ENCODE measurements at places on chromosomes 2 and 18.

GRCh38 chr18:2376707-2377106 is 194.6 kb downstream of the METTL4 start:
- no peak for DNase-seq

DNA sequence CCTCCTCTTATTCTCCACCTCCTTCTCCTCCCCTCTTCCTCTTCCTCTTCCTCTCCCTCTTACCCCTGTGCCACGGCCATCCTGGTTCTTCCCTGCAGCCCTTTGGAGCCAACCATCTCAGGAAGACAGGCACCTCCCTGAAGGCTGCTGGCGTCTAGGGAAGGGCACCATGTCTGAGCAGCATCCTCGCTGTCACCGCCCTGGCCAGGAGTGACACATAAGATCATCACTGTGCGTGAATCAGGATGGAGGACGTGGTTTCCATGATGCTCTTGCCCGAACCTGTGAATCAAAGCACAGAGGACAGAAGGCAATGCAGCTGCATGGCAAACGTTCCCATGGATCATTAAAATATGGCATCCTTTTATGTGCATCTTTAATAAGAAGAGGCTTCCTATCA is 236.0 kb downstream of the SH3BP4 start:
- DNase-seq: no peak

DNA sequence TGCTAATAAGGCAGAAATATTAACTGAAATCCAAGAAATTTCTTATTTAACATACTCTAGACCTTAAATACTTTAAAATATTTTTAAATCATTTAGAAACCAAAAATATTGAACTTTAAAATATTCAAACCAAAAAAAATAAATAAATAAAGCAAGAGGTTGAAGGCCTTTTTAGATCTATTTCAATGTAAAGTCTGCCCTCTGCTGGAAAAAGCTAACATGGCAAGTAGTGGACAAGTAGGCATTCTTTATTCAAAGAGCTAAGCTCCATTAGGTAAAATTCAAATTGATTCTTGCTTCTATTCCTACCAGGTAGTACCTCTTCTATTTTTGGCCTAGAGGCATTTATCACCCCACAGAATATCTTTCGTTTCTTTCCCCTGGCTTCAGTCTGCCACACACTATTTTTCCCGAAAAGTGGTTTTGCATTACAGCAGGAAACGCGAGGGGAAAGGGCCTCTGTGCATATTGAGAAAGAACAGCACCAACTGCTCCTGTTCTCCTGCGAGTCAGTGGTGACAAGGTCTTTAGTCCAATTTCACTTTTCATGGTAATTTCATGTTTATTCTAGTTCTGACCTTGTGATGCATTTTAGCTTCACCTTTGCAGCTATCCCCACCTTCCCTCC is 20.4 kb downstream of the IFIH1 start:
- peak; percentile 62 for DNase-seq

GRCh38 chr2:128639693-128640092 is 321.0 kb upstream of the HS6ST1 start:
- DNase-seq: no peak

DNA sequence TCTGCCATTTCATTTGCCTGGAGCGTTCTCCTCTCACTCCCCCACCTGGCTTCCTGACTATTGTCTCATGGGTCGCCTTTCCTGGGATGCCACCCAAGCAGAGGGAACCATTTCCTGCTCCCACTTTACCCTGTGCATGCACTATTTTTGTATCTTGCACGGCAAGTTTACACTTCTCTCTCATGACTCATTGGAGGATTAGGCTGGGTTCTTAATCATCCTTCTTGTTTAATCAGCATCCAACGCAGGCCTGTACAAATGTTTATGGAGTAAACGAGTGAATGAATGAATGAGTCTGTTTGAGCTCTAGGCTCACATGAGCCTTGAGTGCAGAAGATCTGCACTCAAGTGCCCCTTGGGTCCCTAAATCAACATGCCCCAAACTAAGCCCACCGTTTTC is 3.8 kb upstream of the ARHGAP25 start:
- no peak for DNase-seq

GRCh38 chr2:214946949-214947348 is 137.5 kb upstream of the BARD1 start:
- DNase-seq: no peak

- DNase-seq: no peak
These were observed 43.0 kb downstream of the SLC4A3 start for GRCh38 chr2:219670386-219670785.

- peak; percentile 97 for DNase-seq
These were observed at the start of gene DUSP19 for GRCh38 chr2:183078464-183079138. TSS of gene DUSP19 (plus strand) at chr2:183078747. CDS start at chr2:183078934, 187 bp downstream.

DNA sequence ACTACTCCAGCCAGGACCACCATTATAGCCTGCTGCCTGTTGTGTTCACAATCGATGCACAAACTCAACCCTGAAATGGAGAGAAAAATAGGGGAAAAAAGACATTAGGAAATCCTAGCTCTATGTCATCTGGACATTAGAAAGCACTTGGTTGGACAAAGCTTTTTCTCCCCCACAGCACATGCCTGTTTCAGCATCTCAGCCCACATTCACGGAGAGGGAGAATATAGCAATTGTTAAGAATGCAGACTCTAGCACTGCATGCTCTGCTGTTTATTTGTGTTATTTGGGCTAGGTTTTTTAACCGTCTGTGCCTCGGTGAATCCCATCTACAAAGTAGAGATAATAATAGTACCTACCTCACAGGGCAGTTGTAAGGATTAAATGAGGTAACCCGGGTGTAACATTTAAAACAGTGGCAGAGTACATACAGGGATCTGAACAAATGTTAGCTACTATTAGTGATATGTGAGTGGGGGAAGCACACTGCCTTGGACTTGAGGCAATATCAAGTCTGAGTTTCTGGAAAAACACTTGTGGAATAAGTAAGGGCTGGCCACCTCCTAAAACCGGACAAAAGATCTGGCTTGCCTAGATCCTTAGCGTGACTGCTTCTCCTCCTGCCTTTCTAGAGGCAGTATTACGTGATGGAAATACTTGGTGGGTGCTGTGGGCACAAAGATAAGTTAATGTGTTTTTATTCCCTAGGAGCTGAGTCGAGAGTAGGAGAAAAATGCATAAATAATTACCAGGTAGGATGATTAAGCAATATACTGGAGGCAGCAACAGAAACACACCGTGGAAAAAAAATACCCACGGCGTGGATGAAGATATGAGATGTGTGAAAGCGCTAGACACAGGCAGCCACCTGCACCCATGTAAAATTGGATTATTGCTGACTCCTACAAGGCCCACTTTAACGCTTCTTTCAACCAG is 1.0 kb upstream of the PPP1CB start:
- DNase-seq: no peak

DNA sequence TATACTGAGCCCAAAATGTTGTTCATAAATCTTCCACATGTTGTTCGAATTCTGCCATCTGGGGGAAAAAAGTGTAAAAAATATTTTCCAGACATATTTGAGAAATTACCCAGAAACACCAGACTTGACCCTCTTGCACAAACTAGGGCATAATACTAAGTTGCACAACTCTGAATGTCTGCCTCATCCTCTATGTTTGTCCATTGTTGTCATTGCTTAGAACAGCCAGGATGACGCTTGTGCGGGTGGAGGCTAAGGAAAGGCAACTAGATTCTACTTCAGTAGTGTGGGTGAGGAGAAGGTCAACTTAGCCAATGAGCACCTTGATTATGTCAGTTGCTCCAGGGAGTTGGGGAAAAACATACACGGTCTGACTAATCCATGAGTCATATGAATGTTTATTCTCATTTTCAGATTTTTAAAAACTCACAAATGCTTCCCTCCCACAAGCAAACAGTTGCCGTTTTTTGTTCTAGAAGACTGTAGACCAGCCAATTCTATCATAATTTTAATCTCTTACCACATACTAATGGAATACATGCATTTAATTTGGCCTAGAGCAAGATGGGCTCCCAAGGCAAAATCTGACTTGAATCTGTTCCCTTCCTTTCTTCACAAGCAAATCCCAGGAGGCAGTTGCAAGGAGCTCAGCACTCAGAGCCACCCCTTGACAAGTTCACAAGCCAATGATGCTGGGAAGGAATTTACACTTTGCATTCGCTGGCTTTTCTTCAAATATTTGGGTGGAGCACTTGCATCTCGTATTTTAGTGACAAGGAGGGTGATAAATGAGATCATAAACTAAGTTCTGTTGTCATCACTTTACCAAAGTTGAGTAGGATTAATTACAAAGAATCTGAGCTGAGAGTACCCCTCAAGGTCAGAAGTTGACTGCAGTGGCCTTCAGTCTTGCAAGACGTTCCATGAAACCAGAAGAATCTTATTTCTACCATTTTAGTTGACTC is 163.2 kb upstream of the TWIST2 start:
- DNase-seq: peak; percentile 39

GRCh38 chr2:20415511-20415918 is 31.4 kb upstream of the RHOB start:
- DNase-seq: no peak
